Anterior cingulate cortex (tissue), 58 donors: ENCODE measurements at places on chromosomes 12 and 14.

DNA sequence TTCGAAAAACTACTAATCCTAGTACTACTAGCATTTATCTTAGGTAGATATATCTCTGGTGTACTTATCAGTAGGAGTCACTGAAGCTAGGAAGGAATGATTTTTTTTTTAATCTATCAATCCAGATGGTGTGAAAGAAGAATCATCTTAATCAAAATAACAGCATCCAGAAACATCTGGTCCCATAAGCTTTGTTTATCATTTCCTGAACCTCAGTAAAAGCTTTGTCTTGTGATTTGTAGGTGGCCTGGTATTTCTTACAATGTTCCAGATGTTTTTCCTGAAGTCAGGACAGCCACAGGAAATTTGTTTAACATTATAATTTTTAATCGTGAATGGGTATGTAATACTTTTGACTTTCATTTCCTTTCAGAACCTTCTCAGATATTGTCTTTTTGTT is 28.0 kb upstream of the LUM start:
- DNase-seq: no peak

DNA sequence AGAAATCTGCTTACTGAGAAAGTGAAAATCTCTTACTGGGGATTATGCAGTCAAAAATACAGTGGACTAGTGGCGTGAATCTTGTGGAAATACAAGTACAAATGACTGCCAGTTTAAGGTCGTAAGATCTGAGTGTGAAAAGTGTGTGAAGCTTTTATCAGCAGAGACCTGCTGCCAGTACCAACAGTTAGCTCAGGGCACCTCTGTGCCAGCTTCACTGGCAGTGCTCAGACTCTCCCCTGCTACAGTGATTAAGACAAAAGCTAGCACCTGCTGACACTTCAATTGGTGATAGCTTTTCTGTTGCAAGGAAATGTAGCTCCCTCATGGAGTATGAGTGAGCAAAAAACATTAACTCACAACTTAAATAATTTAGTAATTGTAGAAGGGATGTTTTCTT is 185.1 kb downstream of the ANO6 start:
- DNase-seq: no peak

- no peak for DNase-seq
These were observed 89.2 kb downstream of the PUS7L start for GRCh38 chr12:43669373-43669772.

GRCh38 chr12:46770501-46771183 is 55.2 kb downstream of the SLC38A4 start:
- no peak for DNase-seq

DNA sequence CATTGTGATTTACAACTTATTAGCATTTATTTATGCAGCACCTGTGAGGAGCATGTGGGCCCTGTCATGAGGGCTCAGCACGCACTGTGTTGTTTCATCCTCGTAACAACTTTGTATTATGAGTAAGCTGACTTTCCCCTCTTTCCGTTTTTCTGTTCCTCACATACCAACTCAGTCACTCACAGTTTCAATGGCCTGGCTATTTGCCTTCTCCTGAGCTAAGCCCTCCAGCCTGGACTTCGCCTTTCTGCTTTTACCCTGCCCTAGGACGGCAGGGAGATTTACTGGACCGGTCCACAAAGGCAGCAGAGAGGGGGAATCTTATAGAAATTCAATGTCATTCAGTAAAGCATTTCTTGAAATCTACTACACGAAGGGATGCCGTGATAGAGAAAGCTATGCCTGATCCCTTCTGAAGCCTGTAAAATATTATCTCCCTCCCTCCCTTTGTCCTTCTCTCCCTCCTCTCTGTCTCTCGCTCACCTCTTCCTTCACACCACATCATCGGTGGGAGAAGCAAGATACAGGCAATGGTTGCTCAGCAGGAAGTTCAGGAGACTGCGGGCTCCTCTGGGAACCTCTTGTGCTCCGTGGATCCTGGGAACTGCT is 219.2 kb upstream of the TBX3 start:
- DNase-seq: no peak

DNA sequence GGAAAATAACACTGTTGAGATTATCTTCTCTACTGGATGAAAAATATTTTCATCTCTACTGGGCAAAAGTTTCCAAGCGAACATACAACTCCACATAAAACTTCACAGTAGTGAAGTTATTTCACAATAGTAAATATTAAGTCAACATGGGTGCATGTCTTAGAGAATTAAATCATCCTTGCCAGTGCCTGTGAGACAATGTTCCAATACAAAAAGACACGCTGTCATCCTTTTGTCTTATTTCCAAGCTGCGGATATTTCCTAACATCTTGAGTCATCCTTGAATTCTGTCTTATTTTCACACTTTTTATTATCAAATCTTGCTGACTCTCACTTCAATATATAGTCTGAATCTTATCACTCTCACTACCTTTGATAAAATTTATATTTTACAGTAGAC is 142.9 kb upstream of the KITLG start:
- no peak for DNase-seq

DNA sequence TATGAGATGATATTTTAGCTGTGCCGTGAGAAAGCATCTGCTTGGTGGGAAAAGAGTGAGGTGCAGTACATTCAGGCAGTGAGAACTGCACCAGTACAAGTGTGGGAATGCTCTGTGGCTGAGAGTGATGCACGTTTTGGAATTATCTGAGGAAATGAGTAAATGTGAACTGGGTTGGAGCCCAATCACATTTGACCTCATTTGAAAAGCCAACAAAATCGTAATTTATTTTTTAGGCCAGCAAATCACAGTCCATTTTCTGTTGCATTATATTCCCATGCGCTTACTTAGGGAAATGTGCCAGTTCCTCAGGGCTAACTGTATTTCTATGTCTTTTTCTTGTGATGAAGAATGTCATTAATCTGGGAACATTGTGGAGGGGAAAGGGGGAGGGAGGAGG is 77.3 kb downstream of the SNAPC1 start:
- DNase-seq: no peak

- DNase-seq: no peak
These were observed 55.6 kb downstream of the NIN start for GRCh38 chr14:50775357-50775756.

GRCh38 chr14:54877015-54877702 is 25.5 kb downstream of the GCH1 start:
- no peak for DNase-seq

GRCh38 chr12:16472631-16473030 is 125.2 kb downstream of the MGST1 start:
- no peak for DNase-seq

DNA sequence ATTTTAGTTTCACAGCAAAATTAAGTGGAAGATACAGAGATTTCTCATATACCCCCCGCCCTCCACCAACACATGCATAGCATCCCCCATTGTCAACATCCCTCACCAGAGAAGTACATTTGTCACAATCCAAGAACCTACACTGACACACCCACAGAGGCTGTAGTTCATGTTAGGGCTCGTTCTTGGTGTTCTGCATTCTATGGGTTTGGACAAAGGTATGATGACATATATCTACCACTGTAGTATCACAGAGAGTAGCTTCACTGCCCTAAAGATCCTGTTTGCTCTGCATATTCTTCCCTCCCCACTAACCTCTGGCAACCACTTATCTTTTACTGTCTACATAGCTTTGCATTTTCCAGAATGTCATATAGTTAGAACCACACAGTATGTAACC is 444.6 kb upstream of the DCN start:
- no peak for DNase-seq
